Activated CD4-positive, alpha-beta T cell treated with anti-CD3 and anti-CD28 coated beads, Interleukin-2, amount 50 U/mL, for 48 hours (primary cell): ENCODE measurements at places on chromosomes 7 and 10.

- no peak for DNase-seq
Observed at GRCh38 chr7:16344927-16345326, 76.4 kb downstream of the CRPPA start.

- DNase-seq = no peak
Observed at GRCh38 chr7:55534916-55535590, 37.2 kb downstream of the VOPP1 start.

DNA sequence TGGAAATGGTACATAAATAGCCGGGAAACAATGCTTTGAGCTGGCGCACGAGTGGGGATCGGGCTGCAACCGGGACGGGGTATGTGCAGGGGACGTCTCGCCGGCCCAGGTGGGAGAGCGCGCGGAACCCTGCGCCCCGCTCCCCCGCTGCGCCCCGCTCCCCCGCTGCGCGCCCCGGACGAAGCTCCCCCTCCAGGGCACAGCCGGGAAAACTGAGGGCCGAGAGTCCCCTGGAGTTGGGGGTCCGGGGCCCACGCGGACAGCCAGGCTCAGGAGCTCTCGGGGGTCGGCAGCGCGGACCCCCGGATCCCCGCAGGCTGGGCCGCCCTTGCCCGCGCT, 514 bp downstream of the RADIL start:
- DNase-seq = peak; percentile 5

- no peak for DNase-seq
Observed at GRCh38 chr10:77606751-77607150, 30.9 kb downstream of the KCNMA1 start.

DNA sequence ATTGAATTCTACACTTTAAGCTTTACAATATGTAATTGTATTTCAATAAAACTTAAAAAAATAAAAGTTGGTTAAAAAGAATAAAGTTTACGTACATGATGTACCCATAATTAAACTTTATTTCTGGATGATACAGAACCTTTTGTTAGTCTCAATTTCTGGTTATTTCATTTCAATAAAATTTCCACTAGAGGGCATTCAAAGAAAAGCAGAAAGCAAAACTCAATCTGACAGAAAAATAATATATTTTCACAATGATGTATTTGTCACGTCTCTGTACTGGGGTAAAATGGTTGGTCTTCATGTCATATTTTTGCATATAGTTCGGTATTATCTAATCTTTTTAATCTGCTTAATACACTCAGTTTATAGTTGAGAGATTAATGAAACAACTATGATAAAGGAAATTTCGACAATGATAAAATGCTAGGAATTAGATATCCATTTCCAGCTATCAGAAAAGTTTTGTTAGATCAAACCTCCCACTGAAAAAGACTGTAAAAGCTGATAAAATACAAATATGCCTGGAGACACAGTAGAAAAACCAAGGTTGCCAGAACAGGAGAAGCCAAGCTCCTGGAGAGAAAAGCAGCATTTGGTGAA, 27.4 kb downstream of the ASZ1 start:
- no peak for DNase-seq

- peak; percentile 46 for DNase-seq
Observed at GRCh38 chr10:6151087-6151977, 51.4 kb upstream of the PFKFB3 start.

- DNase-seq = peak; percentile 10
Observed at GRCh38 chr7:26365077-26365900, 73.6 kb downstream of the SNX10 start.

DNA sequence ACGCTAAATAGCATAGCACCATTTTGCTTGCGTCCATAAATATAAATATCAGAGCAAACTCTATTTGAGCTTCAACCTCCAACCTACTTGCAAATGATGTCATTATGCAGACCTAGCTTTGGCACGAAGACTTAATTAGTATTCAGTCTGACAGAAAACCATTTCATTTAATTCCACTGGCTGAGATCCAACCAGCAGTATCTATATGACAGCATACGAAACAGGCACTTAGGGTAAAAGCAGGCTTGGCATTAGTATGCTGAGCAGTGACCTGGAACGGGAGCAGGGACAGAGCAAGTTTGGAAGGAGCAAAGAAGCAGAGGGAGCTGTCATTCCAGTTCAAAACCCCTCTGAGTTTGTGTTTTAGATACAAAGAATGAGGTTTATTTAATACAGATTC, 312.5 kb upstream of the CHRM2 start:
- DNase-seq = no peak

GRCh38 chr10:132265890-132266496, 41.8 kb downstream of the STK32C start:
- no peak for DNase-seq

DNA sequence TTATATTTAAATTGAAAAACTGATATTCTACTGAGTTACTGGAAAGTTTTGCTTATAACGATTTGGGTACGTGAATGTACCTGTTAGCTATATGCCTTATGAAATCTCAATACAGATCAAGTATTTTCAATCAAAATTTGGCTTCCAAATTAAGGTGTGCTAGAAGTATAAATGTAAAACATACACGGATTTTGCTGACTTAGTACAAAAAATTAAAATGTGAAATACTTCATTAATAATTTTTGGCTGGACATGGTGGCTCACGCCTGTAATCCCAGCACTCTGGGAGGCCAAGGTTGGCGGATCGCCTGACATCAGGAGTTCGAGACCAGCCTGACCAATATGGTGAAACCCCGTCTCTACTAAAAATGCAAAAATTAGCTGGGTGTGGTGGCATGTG, 11.7 kb downstream of the DNAJC1 start:
- DNase-seq = no peak

DNA sequence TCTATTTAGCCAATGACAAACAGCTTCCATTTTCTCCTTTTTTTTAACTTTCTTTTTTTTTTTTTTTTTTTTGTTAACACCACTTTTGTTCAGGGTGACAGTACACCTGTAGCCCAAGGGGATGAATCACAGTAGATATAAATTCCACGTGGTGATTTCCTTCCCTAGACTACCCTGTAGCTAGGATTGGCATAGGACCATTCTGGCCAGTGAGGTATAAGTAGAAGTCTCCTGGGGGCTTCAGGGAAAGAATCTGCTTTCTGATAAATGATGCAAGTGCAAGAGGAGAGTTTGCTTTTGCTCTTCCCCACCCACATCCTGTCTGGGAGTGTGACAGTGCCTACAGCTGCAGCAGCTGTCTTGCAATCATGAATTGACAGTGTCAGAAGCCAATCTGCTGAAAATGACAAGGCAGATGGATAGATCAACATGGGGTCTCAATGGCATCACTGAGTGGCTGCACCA, 63.2 kb upstream of the TOMM7 start:
- peak; percentile 57 for DNase-seq
